Keratinocyte (primary cell): ENCODE measurements at places on chromosomes 13 and 19. TPM values are rescaled to one million over a fixed set of nuclear protein-coding genes. Genes with fewer than 3 reads are reported as not detected.

The PNMA8B gene
- 0.01 TPM in 1 of 3 replicates, not detected in the others for polyA plus RNA-seq

The ZNF85 gene
- polyA plus RNA-seq, result 6.8 to 12.1 TPM (median 9.6 TPM) in 3 replicates

The CYP4F11 gene
- 2.4 to 3.6 TPM (median 3.1 TPM) in 3 replicates for polyA plus RNA-seq

The RDH8 gene
- polyA plus RNA-seq, result not detected in 3 replicates

The CELF5 gene
- polyA plus RNA-seq, result 0.04 to 0.05 TPM (median 0.04 TPM) in 3 replicates

The PKN1 gene
- 0.62 to 1.1 TPM (median 0.79 TPM) in 3 replicates for polyA plus RNA-seq

The ELSPBP1 gene
- polyA plus RNA-seq, result not detected in 3 replicates

The PEAK3 gene
- not detected in 3 replicates for polyA plus RNA-seq

The PRSS57 gene
- not detected in 3 replicates for polyA plus RNA-seq

The GIPR gene
- 0.97 to 2.2 TPM (median 1.4 TPM) in 3 replicates for polyA plus RNA-seq

The DBP gene
- 0.79 to 2.0 TPM (median 1.0 TPM) in 3 replicates for polyA plus RNA-seq

The CNMD gene
- not detected in 3 replicates for polyA plus RNA-seq

- no peak for DNase-seq
Observed at GRCh38 chr13:99998261-99998660, 16.7 kb downstream of the ZIC2 start.

DNA sequence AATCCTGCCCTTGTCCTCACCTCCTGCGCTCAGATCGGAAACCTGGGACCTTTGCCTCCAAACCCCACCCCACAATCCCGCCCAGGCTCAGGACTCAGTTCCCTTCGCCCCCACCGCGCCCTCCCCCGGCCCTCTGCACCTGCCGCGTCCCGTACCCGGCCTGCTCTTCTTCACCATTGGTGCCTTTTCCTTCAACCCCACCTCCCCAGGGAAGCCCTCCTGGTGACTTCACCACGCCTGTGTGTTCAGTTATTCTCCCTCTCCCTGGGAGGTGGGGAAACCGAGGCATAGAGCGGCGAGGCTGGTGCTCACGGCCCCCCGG, 19.3 kb upstream of the TCF3 start:
- no peak for DNase-seq

DNA sequence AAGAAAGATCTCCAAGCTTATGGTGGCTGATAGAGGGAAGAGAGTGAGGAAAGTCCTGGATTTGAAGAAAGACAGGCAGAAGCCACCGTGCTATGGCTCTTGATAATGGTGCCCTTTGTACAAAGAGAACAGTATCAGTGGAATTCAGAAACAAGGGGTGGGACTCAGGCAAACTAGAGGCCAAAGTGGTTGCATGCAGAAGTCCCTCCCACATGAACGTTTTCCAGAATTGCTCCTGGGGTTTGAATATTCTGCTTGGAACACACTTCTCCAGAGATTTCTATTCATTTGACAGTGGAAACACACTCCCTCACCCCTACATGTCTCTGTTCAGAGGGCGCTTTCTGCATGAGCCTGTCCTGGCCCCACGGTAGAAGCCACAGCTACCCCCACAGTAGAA, 10.1 kb upstream of the MBNL2 start:
- no peak for DNase-seq

- DNase-seq, result no peak
Observed at GRCh38 chr19:46762245-46762890, 16.1 kb upstream of the STRN4 start.

GRCh38 chr13:36665630-36666029, 8.2 kb upstream of the SERTM1 start:
- DNase-seq, result no peak

DNA sequence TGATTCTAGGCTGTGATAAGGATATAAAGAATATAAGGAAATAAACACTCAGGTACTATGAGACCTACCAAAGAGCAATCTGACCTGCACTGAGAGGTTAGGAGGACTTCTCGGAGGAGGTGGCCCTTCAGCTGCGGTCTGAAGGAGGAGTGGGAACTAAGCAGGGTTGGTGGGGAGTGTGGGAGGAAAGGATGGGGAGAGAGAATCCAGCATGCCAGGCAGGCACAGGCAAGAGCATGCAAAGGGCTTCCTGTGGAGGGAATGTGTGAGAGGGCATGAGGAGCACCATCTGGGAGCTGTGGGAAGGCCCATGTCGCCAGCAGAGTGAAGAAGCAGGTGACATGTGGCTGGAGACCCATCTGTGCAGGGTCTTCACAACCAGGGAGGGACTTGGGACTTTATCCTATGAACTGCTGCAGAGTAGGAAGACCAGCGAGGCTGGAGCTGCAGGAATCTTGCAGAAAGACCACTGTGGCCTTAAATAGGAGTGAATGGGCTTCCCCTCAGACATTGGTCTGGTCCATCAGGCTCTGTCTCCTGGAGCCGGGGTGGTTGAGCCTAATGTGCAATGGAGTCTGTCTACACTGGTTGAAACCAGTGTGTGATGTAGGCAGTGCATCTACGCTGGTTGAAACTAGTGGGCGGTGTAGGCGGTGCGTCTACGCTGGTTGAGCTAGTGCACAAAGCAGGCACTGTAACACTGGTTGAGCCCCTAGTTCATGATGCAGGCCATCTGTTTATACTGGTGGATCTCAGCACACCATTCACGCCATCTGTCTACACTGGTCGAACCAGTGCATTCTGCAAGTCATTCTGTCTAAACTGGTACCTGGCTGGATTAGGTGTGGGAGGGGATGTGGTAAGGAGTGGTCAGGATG, 6.4 kb downstream of the CHST8 start:
- no peak for DNase-seq

GRCh38 chr19:6021878-6022569, 44.1 kb upstream of the RANBP3 start:
- DNase-seq, result no peak

- DNase-seq, result no peak
Observed at GRCh38 chr13:33206425-33206824, 79.1 kb downstream of the STARD13 start.

DNA sequence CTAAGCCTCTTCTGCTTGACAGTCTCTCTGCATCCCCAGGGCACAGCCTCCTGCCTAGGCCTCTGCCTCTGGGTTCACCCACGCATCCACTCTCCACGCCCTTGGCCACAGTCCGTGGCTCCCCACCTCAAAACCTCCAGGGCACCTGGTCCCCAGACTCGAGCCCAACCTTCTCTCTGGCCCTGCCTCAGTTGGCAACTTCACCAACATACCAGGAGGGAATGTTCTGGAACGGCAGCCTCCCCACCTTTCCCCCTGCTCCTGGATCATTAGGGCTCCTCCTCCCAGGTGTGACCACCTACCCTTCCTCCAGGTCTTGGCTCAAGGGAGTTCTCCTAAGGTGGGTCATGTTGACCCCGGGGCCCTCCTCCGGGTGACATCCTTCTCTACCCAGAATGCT, 69.1 kb downstream of the SOX1 start:
- no peak for DNase-seq

GRCh38 chr13:107462501-107462900, 752.8 kb downstream of the LIG4 start:
- DNase-seq, result no peak

DNA sequence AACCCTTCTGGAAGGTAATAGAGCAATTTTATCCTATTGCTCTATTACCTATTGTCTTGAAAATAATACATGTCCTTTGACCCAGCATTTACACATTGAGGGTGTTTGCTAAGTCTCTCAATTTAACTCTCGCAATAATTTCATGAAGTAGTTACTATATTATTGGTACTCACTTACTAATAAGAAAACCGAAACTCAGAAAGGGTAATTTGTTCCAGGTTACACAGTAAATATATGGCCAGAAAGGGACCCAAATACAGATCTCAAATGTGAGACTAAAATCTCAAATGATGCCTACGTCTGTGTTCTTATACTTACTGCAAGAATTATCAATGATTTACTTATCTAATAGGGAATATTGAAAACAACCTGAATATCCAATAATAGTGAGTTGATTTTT, 29.7 kb upstream of the FAM216B start:
- no peak for DNase-seq

GRCh38 chr13:36432106-36432544, at the start of gene CCNA1:
Gene CCNA1, plus strand, starts transcription at chr13:36432495. Its CDS starts 562 bp downstream, at chr13:36433057.
- DNase-seq, result no peak

DNA sequence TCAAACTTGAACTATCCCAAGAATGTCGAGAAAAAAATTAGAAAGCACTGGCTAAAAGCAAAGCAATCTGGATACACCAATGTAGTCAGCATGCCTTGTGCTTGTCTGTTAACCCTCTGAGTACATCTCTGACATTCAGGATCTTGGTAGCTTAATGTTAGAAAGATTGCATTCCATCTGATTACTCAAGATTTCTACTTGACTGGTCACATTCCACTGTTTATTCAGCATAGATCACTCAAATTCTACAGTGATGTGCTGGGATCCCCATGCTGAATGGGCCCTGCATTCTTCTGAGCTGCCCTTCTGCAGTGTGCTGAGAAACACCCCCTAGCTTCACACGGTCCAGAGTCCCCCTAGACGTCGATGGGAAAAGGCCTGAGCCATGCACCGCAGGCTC, 295.4 kb upstream of the MAB21L1 start:
- DNase-seq, result no peak

DNA sequence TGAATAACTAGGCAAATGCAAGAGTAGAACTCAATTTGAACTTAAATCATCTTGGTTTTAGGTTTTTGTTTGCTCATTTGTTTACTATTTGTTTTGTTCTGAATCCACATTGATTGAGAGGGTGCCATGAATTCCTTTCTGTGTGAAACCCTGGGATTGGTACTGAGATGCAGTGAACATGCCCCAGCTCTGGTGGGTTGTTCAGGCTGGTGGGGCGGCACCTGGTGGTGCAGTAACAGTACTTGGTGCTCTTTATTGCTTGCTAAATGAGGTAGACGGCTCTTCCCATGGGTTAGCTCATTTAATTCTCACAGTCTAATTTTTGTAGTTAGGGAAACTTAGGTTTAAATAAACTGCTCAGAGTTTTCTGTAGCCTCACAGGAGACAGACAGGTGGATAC, 48.4 kb downstream of the WASF3 start:
- DNase-seq, result no peak

- no peak for DNase-seq
Observed at GRCh38 chr19:17862711-17863519, 3.2 kb downstream of the RPL18A start.

- no peak for DNase-seq
Observed at GRCh38 chr13:114140131-114140905, 7.9 kb upstream of the RASA3 start.
